Natural killer cell (primary cell): ENCODE measurements at places on chromosomes 12 and 14.

DNA sequence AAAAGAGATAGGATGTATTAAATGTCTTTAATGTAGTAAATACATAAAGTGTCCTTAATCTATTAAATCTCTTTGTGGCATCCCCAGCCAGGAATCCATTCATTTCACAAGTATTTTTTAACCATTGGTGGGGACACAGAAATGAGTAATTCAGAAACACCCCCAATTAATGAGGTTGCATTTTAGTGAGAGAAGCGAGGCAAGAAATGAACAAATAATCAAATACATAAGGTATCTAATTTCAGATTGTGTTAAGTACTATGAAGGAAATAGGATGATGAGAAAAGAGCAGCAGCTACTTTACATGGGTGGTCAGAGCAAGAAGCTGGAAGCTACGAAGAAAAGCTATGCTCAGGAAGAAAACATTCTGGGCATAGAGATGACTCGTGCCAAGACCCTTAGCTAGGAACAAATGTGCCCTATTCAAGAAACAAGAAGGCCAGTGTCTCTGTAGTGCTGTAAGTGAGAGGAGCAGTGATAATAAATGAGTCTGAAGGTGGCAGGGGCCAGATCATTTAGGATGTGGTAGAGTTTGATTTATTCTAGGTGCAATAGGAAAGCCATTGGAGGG is 60.5 kb upstream of the IGF1 start:
- H3K27ac ChIP-seq: no peak overlapping the region
- no peak overlapping the region for H3K4me3 ChIP-seq
- DNase-seq: no peak
- no peaks in the 10 kb centered on the region for H3K27me3 ChIP-seq
- H3K4me1 ChIP-seq: no peaks in the 10 kb centered on the region

DNA sequence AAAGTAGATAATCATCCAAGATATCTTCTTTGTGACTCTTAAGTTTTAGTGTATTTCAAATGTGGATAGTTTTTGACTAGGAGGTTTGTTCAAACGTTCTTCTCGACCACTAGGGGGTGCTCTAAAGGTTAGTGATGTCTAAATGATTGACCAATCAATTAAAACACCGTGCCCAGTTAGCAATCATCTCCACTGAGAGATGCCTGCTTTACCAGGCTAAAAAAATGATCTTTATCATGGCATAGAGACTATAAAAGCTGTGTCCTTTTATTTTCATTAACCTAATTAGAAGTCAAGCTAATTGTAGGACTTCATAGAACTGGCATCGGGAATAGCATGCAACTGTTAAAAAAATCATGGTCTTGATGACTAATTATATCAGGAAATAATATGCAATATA is 153.9 kb downstream of the PRKCH start:
- H3K27me3 ChIP-seq: no peaks in the 10 kb centered on the region
- H3K4me1 ChIP-seq: peaks cover 80% of the 10 kb centered on the region
- no peak for DNase-seq
- H3K4me3 ChIP-seq: no peak overlapping the region

GRCh38 chr12:64457466-64457865 is 5.5 kb downstream of the TBK1 start:
- H3K4me1 ChIP-seq: peaks cover 10% of the 10 kb centered on the region
- no peaks in the 10 kb centered on the region for H3K27me3 ChIP-seq
- H3K4me3 ChIP-seq: no peak overlapping the region

DNA sequence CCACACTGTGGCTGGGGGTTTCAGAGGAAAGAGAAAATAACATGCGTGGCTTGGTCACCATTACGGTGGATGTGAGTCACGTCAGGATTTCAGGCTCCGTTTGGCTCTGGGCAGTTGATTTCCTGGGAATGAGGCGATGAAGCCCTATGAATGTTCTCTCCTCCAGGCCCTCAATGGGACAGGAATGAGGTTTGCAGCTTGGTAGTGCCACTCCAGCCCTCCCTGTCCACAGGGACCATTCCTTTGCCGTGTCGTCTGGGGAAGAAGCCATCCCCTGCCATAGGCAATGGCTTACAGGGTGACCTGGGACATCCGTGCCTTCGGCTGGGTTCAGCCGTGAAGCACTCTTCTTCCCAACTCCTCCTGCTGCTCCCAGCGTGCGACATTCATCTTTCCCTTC is 95.0 kb downstream of the FBXL14 start:
- no peak for DNase-seq
- H3K27me3 ChIP-seq: no peaks in the 10 kb centered on the region
- H3K27ac ChIP-seq: no peak overlapping the region

DNA sequence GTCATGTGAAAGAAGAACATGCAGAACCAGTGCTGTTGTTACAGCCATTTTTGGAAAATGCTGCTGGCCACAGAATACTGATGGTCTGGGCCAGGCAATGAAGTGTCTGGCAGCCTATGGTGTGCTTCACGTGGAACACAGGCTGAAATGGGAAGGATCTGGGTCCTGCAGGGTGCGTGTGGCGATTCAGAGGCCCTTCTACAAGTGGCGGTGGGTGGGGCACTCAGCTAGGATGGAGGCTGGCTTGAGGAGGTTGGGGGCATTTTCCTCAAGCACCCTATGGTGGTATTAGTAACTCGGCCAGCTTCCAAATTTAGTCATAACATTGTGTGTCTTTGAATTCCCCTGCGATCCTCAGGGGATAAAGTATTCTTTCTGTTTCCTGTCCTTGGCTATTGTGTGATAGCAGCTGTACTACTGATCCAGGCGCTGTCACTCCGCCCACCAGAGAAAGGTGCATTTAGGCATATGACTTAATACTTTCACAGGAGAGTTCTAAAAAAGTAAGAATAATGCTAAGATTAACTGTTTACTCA is 9.2 kb upstream of the RAD52 start:
- no peaks in the 10 kb centered on the region for H3K36me3 ChIP-seq
- H3K27ac ChIP-seq: no peak overlapping the region
- DNase-seq: no peak
- H3K4me3 ChIP-seq: no peak overlapping the region
- peaks cover 3% of the 10 kb centered on the region for H3K4me1 ChIP-seq
- no peaks in the 10 kb centered on the region for H3K27me3 ChIP-seq

- no peaks in the 10 kb centered on the region for H3K36me3 ChIP-seq
- H3K27me3 ChIP-seq: no peaks in the 10 kb centered on the region
- H3K27ac ChIP-seq: no peak overlapping the region
- DNase-seq: no peak
- H3K4me1 ChIP-seq: no peaks in the 10 kb centered on the region
- H3K4me3 ChIP-seq: no peak overlapping the region
Observed at GRCh38 chr12:103392722-103393121, 103.0 kb downstream of the C12orf42 start.

GRCh38 chr14:93333631-93334103 is 831 bp upstream of the BTBD7 start:
- H3K27ac ChIP-seq: peak overlapping the region; percentile 83
- no peaks in the 10 kb centered on the region for H3K36me3 ChIP-seq
- no peak for DNase-seq
- peak overlapping the region; percentile 83 for H3K4me3 ChIP-seq
- H3K4me1 ChIP-seq: peaks cover 14% of the 10 kb centered on the region
